ENCODE measurements at places on chromosomes 5 and 9.

DNA sequence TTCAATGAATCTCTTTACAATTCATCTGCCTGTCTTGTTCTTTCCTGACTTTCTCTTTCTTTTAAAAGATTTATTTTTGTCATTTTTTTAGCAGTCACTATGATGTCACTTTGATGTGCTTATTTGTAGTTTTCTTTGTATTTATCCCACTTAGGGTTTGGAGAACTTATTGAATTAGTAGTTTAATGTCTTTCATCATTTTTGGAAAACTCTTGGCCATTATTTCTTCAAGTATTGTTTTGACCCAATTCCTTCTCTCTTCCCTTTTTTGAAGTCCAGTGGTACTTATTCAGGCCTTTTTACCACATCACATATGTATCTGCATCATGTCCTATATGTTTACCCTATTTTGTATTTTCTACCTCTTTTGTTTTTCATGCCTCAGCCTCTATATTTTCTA lies 48.9 kb upstream of the CCDC112 start:
- no peak for DNase-seq

- no peak for DNase-seq
Observed at GRCh38 chr5:1033178-1033577, 24.6 kb downstream of the NKD2 start.

- DNase-seq, result peak; percentile 30
Observed at GRCh38 chr5:172666251-172666650, 25.2 kb downstream of the NEURL1B start.

DNA sequence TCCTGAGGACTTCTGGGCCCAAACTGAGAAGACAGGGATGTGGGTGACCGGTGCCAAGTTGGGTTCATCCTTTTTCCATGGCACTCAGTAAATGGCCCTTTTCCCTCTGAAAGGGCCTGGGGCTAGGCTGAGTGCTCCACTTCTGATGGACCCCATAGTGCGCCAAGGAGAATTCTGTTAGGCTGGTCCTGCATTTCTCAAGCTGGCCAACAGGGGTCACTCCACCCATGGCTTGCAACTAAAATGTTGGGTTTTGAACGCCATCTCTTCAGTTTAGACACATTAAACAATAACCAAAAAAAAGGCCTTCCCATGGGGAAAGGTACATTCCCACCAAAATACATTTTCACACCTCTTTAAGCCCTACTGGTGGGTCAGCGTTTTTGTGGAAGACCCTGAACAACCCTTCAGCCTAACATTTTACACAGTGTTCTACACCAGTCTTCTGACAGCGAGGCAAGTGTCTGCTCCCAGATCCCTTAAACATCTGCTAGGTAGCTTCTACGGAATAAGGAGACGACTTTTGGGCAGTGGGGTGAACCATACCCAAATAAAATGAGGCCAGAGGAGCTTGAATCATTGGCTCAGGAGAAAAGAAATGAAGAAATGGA lies 27.3 kb downstream of the CNTFR start:
- DNase-seq, result peak; percentile 10

Data from fibroblast of mammary gland (primary cell).